ENCODE measurements at places on chromosomes 12 and 14. TPM values are rescaled to one million over a fixed set of nuclear protein-coding genes. Genes with fewer than 3 reads are reported as not detected.

GLI1 gene
- 2.3 TPM for total RNA-seq

TOMM20L gene
- total RNA-seq = not detected

IL31 gene
- total RNA-seq = not detected

OR10A7 gene
- total RNA-seq = 0.47 TPM

PTGER2 gene
- not detected for total RNA-seq

CRIP2 gene
- 78.5 TPM for total RNA-seq

DPY19L2 gene
- total RNA-seq = 1.8 TPM

APOLD1 gene
- total RNA-seq = 0.86 TPM

PPP1R1A gene
- total RNA-seq = 47.6 TPM

TDG gene
- total RNA-seq = 56.8 TPM

NANOG gene
- total RNA-seq = 1.3 TPM

AICDA gene
- not detected for total RNA-seq

TAS2R13 gene
- total RNA-seq = 2.0 TPM

PACS2 gene
- 263 TPM for total RNA-seq

KCNH3 gene
- total RNA-seq = 5.9 TPM

MGST1 gene
- total RNA-seq = 5.7 TPM

GPR68 gene
- not detected for total RNA-seq
